Suprapubic skin (tissue), 4 donors: ENCODE measurements at places on chromosomes 3 and 15.

DNA sequence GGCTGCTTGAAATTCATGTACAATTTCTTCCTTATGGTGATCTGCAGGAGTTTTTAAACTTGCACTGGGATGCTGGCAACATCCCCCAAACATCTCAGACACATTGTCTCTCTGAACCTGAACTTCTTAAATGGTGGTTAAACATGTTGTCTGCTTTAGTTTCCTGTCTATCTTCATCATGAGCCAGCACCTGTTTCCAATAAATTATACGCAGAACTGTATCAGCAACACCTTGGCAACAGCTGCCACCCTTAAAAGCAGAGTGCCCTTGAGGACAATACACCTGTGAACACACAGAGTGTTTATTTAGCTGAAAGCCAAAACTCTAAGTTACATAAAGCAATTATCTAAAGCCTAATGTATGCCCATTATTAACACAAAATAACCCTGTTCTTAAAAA lies 242.9 kb downstream of the WNT5A start:
- DNase-seq, result no peak

DNA sequence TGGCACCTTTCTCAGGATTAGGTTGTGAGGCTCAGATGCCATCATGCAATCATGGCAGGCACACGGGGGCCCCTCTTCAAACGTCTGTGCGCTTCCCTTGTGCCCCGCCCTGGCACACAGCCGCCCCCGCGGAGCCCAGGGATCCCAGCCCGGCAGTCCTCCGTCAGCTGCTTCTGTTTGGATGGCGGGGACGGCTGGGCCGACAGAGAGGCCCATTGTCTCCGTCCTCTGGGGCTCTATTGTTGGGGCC lies 849 bp upstream of the HDAC11 start:
- DNase-seq, result no peak

- peak; percentile 55 for DNase-seq
Measured at GRCh38 chr3:31067004-31067403, 172.5 kb upstream of the GADL1 start.

DNA sequence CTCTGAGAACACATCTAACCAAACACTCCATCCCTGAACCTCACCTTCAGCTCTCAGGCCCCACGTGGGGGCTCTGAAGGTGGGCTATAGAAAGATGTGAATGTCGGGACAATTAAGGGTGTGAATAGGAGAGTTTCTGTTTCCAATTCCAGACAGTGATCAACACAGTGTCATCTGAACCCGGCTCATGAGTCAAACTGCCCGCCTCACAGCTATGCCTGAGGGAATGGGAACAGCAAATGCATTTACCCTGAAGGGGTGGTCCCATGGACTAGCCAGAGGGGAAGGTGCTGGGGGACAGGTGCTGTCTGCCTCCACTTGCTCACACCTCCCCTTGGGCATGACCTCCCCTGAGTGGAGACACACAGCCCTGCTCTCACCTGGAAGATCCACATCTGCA lies 6.3 kb downstream of the RTP2 start:
- no peak for DNase-seq

DNA sequence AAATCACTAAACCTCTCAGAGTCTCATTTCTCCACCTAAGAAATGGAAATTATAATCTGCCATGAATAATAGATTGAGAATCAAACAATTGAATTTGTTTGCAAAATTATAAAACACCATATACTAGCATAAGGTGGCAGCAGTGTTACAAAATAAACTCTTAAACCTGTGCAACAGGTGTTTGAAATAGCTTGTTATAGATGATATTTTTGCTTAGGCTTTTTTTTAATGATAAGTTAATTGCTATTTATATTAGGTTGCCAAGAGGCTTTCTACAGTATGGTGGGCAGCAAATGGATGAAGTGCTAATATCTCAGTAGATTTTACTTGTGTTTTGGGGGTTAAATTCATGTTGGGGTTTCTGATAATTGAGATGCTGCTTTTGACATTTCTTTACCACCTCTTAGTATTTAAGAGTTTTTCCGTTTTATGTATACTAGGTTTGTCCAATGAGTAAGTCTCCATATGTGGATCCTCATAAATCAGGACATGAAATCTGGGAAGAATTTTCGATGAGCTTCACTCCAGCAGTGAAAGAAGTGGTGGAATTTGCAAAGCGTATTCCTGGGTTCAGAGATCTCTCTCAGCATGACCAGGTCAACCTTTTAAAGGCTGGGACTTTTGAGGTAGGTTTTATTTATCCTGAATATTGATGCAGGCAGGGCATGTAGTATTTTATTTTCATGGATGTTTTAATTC lies 19.6 kb downstream of the NR1D2 start:
- DNase-seq, result no peak

GRCh38 chr15:52511084-52511483 lies 17.6 kb downstream of the MYO5A start:
- no peak for DNase-seq

DNA sequence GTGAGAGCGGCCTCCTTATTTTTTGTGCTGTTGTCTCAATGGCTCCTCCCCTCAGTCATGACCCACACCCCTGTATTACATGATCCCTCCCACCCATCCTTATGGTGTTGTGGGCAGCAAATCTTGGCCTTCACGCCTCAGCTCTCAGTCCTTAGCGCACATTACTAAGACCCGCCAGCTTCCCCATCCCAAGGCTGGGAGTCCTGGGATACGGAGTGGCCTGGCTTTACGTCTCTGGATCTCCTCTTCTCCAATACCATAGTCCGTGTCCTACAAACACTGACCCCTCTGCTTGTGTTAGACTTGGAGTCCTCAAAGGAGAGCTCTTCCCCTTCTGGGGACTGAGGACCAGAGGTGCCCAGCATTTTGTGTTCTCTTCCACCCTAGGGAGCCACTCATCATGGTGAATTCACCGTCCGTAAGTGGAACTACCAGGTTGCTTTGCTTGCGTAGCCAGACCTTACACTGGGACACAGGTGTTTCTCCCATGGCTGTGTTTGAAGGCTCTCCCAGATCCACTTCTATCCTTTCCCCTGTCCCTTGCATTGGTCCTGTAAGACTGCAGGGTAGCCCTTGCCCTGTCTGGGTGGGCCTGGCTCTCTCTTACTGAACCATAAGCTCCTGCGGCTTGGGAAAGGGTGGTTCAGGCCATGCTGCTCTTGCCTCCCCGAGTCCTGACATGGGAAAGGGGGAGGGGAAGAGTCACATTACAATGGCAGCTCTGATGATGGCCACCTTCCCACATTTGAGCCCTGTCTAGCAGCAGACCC lies 13.6 kb downstream of the GRM2 start:
- DNase-seq, result no peak

DNA sequence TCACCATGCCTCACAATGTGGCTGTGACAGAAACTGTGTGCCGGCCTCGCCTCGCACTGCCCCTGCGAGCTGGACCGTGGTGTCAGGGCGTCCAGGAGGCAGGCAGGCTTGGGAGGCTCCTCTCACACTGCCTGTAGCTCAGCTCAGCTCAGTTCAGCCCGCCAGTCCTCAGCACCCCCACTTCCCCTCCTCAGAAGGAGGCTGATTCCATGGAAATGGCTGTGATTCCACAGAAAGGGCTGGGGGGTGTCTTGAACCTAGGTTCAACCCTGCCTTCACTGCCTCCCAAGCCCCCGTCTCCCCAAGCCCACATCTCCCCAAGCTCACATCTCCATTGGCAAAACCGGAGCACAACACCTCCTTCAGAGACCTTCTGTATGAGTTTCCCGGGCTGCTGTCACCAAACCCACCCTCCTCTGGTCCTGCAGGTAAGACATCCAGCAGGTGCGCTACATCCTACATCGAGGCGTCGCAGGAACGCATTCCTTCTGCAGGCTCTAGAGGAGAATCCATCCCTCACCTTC lies 94.0 kb downstream of the OCA2 start:
- peak; percentile 67 for DNase-seq

- no peak for DNase-seq
Measured at GRCh38 chr15:62389885-62390790, 225.1 kb upstream of the C2CD4B start.

DNA sequence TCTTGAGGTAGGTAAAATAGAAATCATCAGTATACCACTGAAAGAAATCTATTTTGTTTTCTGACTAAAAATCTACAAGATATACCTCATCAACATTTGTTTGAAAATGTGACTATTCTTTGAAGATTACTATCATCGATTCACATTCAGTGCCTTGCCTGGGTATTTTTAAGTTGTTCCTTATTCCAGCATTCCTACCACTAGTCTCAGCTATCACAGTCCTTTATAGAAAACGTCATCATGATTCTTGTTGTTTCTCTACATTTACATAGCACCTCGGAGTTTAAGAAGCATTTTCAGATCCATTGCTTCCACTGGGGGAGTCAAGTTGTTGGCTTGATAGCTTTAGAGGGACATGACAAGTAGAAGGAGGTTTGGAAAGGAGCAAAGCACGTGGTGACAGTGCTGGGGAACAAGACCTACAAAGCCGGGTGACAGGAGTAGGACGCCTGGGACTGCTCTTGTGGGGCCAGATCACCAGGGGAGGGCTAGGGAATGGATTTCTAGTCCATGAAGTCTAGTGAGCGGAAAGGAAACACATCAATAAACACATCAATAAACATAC lies 61.5 kb downstream of the HES1 start:
- no peak for DNase-seq

DNA sequence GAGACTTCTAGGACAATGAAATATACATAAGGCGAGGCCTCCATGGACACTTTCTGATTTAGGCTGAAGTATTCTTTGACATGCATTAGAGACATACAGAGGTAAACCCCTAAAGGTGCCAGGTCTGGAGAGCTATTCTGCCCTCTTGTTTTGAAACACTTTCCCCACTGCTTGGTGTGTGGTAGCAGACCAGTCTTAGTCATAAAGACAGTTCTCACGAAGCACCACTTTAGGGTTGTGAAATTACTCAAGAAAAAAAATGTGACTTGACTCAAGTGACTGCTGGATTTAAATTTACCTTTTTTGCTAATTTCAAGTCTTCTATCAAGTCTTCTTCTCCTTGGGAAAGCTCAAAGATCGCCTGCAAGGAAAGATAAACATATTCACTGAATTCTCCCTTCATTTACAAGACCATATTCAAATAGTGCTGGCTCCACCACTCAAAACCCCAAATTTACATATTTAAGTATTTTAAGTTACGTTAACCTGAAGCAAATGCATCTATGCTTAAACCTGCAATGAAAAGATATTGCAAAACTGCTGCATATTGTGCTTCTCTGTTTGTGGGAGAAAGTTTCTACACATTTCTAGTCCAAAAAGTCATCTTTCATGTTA lies 48.4 kb downstream of the ARHGEF3 start:
- no peak for DNase-seq

DNA sequence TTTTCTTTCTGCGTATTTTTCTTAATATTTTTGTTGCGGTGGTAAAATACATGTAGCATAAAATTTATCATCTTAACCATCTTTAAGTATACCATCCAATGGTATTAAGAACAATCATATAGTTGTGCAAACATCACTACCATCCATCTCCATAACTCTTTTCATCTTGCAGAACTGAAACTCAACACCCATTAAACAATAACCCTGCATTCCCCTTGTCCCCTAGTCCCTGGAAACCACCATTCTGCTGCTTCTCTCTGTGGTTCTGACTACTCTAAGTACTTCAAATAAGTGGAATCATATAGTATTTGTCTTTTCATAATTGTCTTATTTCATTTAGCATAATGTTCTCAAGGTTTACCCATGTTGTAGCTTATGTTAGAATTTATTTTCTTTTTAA lies 67.3 kb upstream of the EOMES start:
- DNase-seq, result no peak

GRCh38 chr3:107988460-107989175 lies 102.2 kb downstream of the CD47 start:
- peak; percentile 82 for DNase-seq

DNA sequence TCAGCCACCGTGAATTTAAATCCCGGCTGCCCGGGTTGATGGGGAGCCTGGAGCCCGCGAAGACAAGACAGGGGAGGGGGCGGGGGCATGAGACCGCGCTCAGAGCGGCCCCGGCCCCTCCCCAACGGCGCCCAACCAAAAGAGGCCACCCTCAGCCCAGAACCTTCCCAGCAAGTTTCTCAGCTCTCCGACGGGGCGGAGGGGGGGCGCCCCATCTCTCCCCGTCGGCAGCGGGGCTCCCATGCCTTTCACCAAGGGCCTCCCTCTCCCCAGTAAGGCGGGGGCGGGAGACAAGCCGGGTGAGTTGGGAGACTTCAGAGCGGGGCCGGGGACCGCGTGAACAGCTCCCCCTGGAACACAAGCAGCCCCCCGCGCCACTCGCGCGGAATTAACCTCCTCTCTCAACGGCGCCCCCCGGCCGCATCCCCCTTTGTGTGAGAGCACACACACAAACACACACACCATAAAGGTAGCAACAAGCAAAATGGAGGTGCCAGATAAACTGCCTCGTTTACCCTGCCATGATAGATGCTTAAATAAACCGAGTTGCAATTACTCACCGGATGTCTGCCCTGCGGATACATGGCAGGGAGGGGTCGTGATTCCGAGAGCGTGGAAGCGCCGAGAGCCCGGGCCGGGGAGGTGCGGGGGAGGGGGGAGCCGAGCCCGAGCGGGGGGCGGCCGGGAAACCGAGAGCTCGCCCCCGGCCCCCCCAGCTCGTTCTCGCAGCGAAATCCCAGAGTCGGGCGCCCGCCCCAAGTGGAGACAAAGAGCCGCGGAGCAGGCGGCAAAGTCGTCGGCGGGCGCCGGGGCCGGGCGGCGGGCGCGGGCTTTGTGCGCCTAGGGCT lies 1.3 kb downstream of the TLE3 start:
- DNase-seq, result peak; percentile 81

DNA sequence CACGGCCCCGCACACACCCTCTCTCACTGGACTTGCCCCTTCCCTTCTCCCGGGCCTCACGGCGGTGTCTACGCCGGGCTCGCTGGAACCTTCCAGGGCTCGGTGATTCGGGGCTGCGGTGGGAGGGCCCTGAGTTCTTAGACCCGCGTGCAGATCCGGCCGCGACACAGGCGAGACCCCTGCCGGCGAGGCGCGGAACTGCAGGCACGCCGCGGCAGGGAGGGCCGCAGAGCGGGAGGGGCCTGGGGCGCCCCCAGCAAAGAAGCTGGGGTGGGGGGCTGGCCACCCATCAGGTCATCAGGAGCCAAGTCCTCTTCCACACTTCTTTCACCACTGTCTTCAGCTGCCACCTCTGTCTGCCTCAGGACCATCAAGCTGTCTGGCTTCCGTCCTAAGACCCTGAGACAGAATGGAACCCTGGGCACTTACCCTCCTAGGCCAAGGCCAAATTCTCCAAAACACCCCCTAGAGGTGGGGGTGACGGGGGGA lies 164.5 kb downstream of the XXYLT1 start:
- peak; percentile 89 for DNase-seq

DNA sequence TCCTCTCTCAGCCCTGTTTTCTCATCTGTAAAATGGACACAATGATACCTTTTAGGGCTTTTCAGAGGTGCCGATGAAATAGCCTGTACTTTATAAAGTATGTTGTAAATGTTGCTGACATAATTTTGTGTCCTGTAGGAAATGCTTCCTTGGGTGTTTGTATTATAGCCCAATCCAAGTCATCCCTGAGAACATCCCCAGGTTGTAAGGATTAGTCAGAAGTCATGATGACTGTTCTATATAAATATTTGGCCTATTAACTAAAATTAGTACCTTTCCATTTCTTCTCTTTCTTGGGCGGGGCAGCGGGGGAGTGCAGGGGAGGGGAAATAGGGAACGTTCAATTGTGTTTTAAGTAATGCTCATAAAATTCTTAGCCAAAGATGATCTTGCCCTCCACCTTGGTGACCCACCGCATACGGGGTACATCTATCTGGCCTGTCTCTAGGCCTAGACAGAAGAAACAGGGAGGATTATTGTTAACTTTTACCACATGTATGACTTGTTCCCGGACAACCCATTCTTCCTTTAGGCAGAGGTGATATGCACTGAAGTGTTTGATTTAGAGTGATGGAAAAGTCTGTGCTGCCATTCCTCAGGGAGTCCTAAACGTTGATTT lies 120.7 kb downstream of the VGLL4 start:
- no peak for DNase-seq

- no peak for DNase-seq
Measured at GRCh38 chr15:52181938-52182780, 9.0 kb downstream of the GNB5 start.
